ENCODE measurements at places on chromosomes 11 and 22. TPM values are rescaled to one million over a fixed set of nuclear protein-coding genes. Genes with fewer than 3 reads are reported as not detected.

Gene AMOTL1
- 92.2 TPM for total RNA-seq

Gene RASSF10
- 6.5 TPM for total RNA-seq

Gene F2
- not detected for total RNA-seq

Gene LDHAL6A
- total RNA-seq, result not detected

Gene POTEH
- not detected for total RNA-seq

Gene MPZL3
- total RNA-seq, result 16.5 TPM

Gene OR52N4
- not detected for total RNA-seq

Gene GPHA2
- total RNA-seq, result not detected

Gene SEZ6L
- not detected for total RNA-seq

Gene OR8G5
- total RNA-seq, result not detected

Gene MOB2
- 17.3 TPM for total RNA-seq

Gene MYO18B
- total RNA-seq, result not detected

Gene GLB1L2
- total RNA-seq, result 4.0 TPM

Gene KRTAP5-10
- total RNA-seq, result not detected

Gene RPS25
- 2,509 TPM for total RNA-seq

Gene TMEM25
- total RNA-seq, result 32.8 TPM

Gene ZBTB16
- total RNA-seq, result 5.1 TPM

Gene THRSP
- total RNA-seq, result not detected

Gene OR52H1
- total RNA-seq, result not detected

Gene IFITM10
- 3.3 TPM for total RNA-seq

Gene ADAMTS15
- 8.0 TPM for total RNA-seq

Gene TMPRSS4
- 60.5 TPM for total RNA-seq

Gene SAA4
- 0.42 TPM for total RNA-seq

Gene ANO9
- total RNA-seq, result 10.5 TPM

Gene NLRP6
- total RNA-seq, result not detected

Gene PARVG
- not detected for total RNA-seq

Gene FOLR2
- total RNA-seq, result not detected

Gene KIAA1671
- 38.3 TPM for total RNA-seq

Gene AIFM3
- total RNA-seq, result 0.56 TPM

Gene RAG2
- not detected for total RNA-seq

Gene FAM180B
- not detected for total RNA-seq

Gene ALX4
- total RNA-seq, result not detected

Gene VPS11
- 17.8 TPM for total RNA-seq

Gene OR11H1
- not detected for total RNA-seq

Gene WEE1
- total RNA-seq, result 30.5 TPM

Data from airway epithelial cell (primary cell).